Lung microvascular endothelial cell (primary cell): ENCODE measurements at places on chromosomes 6 and 20. TPM values are rescaled to one million over a fixed set of nuclear protein-coding genes. Genes with fewer than 3 reads are reported as not detected.

The OR2B6 gene
- not detected in 2 replicates for total RNA-seq

The HUS1B gene
- 0.22 and 0.79 TPM in 2 replicates for total RNA-seq

The ADGB gene
- total RNA-seq: not detected in 2 replicates

The TFAP2C gene
- not detected in 2 replicates for total RNA-seq

The MACROD2 gene
- under 0.01 and 0.40 TPM in 2 replicates for total RNA-seq

The CST11 gene
- not detected in 2 replicates for total RNA-seq

The BTNL2 gene
- not detected in 2 replicates for total RNA-seq

- no peak for DNase-seq
Measured at GRCh38 chr6:6368040-6368683, 47.7 kb upstream of the F13A1 start.

DNA sequence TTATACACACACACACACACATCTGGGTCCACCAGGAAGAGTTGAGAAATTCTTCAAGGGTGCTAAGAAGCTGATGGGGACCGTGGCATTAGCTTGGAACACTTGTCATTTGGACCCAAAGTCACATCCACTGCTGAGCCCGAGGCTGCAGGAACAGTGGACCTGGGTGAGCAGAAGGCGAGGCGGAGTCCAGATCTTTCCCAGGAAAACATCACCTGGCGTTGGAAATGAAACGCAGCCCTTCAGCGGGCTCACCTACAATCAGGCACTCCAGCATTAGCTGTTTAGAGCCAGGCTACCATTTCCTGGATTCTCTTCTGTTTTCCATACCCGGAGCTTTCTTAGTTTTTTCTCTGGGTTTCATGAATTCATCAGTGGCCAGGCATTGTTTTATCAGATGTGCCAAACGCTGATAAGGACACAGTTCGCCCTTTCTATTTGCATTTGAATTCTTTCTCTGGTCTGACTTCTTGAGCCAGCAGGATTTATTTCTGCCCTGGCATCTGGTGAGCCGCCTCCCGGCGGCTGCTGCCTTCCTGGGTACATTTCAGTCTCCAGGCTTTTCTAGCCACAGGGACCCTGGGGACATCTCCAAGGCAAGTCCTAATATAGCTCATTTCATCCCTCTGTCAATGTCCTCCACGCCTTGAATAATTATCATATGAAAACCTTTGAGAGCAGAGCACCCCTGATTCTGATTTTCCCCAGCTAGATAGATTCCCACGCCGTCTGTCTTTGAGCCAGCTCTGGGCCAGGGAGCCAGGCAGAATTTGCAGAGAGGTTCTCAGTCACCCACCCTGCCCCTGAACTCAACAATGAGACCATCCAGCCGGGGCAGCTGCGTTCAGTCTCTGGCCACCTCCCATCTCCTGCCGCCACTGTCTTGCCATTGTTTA lies 170.9 kb downstream of the TTLL2 start:
- no peak for DNase-seq

DNA sequence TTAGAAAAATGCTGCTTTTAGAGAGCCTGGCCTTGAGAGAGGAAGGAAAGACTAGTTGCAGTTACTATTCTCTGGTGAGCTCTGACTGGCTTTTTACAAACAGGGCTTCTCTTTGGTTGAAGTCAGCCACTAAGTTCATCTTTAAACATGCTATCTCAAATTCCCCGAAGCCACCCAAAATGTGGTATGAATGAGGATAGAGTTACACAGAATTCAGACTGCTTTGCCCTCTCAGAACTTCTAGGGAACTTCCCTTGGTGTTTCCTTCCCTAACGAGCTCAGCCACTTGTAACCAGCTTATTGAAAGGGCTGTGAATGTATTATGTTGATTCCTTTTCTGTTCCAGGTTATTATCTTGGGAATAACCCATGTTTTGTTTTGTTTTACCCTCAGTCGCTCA lies 73.5 kb downstream of the EFHC1 start:
- no peak for DNase-seq

DNA sequence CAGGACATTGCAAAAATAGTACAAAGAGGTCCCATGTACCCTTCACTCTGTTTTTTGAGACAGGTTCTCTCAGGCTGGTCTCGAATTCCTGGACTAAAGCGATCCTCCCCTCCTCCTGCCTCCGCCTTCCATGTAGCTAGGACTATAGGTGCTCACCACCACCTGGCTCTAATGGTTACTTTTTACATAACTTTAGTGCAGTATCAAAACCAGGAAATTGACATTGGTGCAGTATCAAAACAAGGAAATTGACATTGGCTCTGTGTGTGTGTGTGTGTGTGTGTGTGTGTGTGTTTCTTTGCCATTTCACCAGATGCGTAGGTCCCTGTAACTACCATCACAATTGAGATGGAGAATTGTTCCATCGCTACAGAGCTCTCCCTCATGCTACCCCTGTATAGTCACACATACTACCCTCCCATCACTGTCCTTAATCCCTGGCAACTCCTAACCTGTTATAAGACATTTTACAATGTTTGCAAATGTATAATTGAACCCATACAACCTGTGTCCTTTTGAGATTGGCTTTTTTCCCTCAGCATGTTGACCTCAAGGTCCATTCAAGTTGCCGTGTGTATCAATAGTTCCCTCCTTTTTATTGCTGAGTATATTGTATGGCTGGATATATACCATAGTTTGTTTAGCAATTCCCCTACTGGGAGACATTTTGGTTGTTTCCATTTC lies 28.3 kb upstream of the RIPOR2 start:
- DNase-seq: no peak

DNA sequence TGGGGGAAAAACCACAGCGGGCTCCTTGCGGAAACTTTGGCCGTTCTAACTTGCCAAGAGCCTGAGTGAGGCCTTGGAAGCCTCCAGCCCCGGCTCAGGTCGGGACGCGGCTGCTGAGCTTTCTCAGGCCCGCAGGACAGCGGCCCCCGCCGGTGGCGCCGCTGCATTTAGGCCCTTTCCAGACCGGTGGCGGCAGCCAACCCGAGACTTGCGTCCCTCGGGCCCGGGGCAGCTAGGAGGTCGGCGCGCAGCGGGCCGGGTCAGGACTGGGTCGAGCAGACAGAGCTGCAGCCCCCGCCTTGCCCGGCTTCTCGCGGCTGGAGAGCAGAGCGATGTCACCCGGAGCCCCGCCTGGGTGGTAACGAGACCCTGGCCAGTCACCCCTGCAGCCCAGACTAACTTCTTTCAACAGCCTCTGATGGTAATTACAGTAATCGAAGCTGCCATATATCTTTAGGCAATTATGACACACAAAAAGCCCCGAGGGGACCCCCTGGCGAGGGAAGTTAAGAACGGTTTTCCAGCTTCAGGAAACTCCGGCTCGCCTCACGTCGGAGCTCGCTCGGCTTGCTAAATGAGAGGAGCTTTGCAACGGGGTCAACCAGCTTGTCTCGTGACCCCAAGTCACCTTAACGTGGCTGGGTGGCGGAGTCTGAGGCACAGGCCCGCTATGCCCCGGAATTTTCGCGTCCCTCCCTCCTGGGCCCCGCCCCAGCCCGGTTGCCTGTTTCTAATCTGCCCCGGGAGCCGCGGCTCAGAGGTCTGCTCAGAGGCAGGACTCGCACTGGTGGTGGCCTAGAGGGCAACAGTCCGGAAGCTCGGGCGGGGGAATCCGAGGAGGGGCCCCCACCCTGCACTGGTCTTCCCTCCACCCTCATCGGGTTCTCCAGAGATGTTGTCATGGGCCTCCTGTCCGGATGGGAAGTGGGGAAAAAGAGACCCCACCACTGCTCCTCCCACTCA lies 3.0 kb downstream of the NR2E1 start:
- DNase-seq: peak; percentile 50

DNA sequence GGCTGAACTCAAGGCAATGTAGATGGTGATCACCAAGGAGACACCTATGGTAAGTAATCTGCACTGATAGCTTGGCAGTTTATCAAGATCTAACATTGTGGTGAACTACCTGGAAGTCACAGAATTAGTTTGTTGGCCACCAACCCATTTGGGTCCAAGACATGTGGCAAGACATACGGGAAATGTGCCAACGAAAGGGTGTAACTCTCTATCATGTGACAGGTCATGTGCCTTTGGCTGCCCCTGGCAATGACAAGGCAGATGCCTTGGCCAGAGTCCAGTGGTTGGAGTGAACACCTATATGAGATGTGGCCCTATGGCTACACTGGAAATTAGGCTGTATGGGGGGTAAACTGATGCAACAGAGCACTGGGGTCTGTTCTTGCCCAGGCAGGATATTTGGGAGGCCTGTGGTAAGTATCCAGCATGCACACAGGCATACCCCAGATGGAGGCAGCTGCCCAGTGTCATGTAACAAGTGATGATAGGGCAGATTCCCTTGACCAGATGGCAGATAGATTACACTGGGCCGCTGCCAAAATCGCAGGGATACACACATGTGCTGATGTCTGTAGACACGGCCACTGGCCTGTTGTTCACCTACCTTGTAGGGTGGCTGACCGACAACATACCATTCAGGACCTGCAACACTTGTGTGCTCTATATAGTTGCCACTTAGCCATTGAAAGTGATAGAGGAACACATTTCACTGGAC lies 35.5 kb upstream of the HSF2 start:
- no peak for DNase-seq

- DNase-seq: no peak
Measured at GRCh38 chr6:85798931-85799652, 156.4 kb upstream of the SYNCRIP start.
